ENCODE measurements at places on chromosomes 12 and 14. TPM values are rescaled to one million over a fixed set of nuclear protein-coding genes. Genes with fewer than 3 reads are reported as not detected.

JKAMP gene
- total RNA-seq = 147 TPM

- H3K27ac ChIP-seq = no peak overlapping the region
- H3K27me3 ChIP-seq = no peaks in the 10 kb centered on the region
- no peaks in the 10 kb centered on the region for H3K4me1 ChIP-seq
- no peak overlapping the region for H3K4me3 ChIP-seq
- H3K36me3 ChIP-seq = peaks cover 10% of the 10 kb centered on the region
- no peak for DNase-seq
Observed at GRCh38 chr12:8088574-8088973, 6.5 kb downstream of the NECAP1 start.

- no peak overlapping the region for H3K4me3 ChIP-seq
- peaks cover 46% of the 10 kb centered on the region for H3K4me1 ChIP-seq
- H3K27me3 ChIP-seq = no peaks in the 10 kb centered on the region
- no peaks in the 10 kb centered on the region for H3K36me3 ChIP-seq
- peak overlapping the region; percentile 71 for H3K27ac ChIP-seq
Observed at GRCh38 chr12:65561798-65562382, 262.4 kb upstream of the HMGA2 start.

DNA sequence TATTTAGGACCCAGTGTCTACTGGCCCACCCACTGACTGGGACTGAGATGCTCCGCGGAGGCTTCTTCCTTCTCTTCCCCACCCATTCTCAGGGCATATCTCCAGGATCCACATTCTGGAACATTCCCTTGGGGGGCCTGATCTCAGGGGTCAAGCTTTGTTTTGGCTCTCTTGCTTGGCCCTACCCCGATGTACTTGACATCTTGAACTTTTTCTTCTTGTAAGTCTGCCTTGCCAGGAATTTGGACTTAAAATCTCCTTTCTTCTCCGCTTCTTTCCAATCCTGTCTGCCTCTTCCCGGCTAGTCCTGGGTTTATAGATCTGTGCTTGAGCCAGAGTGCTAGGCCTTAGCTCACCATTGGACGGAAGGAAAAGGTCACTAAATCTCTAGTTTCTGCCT lies 22.1 kb downstream of the DACT1 start:
- no peaks in the 10 kb centered on the region for H3K36me3 ChIP-seq
- no peak for DNase-seq
- H3K4me3 ChIP-seq = no peak overlapping the region
- no peak overlapping the region for H3K27ac ChIP-seq

DNA sequence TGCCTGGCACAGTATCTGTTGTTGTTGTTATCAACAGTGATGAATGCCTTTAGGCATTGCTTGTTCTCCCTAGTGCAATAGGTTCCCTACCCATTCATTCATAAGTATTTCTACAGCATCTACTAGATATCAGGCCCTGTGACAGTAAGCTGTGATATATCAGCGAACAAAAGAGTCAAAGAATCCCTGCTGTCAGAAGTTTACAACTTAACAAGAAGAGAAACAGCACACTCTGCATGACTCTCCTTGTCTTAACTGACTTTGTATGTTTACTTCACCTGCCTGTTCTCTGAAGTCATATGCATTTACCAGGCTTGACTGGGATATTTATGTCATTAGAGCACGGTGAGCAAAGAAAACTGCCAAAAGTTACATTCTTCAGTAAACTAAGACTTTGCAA lies 452.2 kb upstream of the RPL10L start:
- H3K27me3 ChIP-seq = peaks cover 14% of the 10 kb centered on the region
- no peak overlapping the region for H3K27ac ChIP-seq
- no peak overlapping the region for H3K4me3 ChIP-seq

DNA sequence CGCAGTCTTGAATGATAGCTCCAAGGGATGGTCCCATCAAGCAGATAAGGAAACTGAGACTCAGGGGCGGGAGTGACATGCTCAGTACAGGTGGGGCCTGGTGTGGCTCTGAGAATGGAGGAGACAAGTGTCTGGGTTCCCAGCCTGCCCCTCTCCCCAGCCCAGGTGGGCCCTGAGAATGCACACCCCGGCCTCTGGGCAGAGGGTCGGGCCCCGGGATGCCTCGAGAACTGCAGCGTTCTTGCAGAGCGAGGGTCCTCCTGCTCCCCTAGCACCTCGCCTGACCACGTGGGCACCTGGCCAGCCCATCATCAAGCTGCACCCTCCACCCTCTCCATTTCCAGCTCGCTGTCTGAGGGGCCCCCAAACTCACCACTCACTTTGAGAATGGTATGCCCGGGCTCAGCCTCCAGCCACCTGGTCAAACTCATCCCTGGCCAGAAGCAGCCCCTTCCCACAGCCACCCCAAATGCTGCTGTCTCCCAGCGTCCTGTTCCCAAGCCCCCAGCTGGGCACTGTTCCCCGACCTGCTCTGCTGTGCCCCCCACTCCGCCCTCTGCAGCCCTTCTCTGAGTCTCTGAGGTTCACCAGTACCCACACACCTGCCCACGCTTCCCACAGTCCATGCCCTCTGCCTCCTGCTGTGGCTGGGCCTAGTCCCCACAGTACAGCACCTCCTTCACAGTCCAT lies 44.3 kb downstream of the CYP46A1 start:
- no peaks in the 10 kb centered on the region for H3K4me1 ChIP-seq
- H3K27me3 ChIP-seq = no peaks in the 10 kb centered on the region
- DNase-seq = no peak

- H3K27me3 ChIP-seq = no peaks in the 10 kb centered on the region
- H3K4me1 ChIP-seq = no peaks in the 10 kb centered on the region
- H3K36me3 ChIP-seq = no peaks in the 10 kb centered on the region
- no peak for DNase-seq
- H3K4me3 ChIP-seq = no peak overlapping the region
Observed at GRCh38 chr14:74308695-74309094, 6.0 kb upstream of the ABCD4 start.

- DNase-seq = peak; percentile 30
- peaks cover 42% of the 10 kb centered on the region for H3K4me1 ChIP-seq
- H3K4me3 ChIP-seq = peak overlapping the region; percentile 87
Observed at GRCh38 chr12:111597831-111598636, 1.1 kb downstream of the ATXN2 start.

DNA sequence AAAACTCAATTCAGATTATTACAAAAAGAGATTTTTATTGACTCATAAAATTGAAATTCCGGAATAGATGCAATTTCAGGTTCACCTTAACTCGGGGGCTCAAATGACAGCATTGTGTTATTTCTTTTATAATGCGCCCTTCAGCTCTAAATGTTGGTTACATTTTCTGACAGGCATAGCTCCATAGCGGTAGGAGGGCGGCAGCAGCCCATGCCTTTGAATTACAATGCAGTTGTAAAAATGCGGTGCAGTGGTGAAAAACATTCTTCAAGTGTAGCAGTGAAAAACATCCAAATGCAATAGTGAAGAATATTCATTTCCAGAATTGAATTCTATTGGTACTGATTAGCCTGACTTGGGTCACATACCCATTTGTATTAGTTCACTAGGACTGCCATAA lies 215.3 kb upstream of the PKP2 start:
- H3K27me3 ChIP-seq = no peaks in the 10 kb centered on the region
- H3K27ac ChIP-seq = no peak overlapping the region
- DNase-seq = no peak
- no peak overlapping the region for H3K4me3 ChIP-seq
- peaks cover 15% of the 10 kb centered on the region for H3K4me1 ChIP-seq
- no peaks in the 10 kb centered on the region for H3K36me3 ChIP-seq

ATXN2 gene
- total RNA-seq = 17.2 TPM

DNA sequence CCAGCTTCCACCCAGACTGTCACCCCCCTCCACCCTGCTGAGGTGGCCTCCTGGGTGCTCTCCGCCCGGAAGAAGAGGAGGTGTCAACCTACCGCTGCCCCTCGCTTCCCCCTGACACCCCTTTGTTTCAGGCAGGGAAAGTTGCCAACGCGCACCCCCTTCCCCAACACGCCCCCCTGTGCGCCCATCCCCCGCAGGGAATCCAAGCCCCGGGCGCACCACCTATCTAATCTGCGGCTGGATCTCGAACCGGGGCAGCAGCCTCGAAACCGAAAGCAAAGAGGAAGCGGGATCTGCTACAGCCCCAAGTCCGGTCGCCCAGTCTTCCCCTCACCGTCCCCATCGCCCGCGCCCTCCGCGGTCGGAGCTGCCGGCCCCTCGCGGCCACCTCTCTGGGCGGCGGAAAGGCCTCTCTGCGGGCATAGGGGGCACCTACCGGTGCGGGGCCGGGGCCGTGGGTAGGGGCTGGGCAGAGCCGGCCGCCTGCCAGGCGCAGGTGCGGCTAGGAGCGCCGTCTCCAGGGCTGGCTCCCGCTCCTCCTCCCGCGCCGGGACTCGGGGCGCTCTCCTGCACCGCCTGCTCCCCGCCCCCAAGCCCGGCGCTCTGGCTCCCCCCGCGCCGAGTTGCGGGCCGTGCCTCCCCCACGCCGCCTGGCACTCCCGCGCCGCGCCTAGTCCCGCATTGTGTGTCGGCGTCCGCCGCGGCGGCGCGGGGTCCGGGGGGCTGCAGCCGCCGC lies 18.3 kb upstream of the PLEKHH1 start:
- no peaks in the 10 kb centered on the region for H3K36me3 ChIP-seq
- H3K4me3 ChIP-seq = peak overlapping the region; percentile 83
- H3K27ac ChIP-seq = no peak overlapping the region
- H3K4me1 ChIP-seq = peaks cover 8% of the 10 kb centered on the region
- DNase-seq = peak; percentile 35

- no peak overlapping the region for H3K27ac ChIP-seq
- no peak overlapping the region for H3K4me3 ChIP-seq
- no peaks in the 10 kb centered on the region for H3K27me3 ChIP-seq
- no peaks in the 10 kb centered on the region for H3K4me1 ChIP-seq
- no peaks in the 10 kb centered on the region for H3K36me3 ChIP-seq
- DNase-seq = no peak
Observed at GRCh38 chr12:24719293-24719721, 229.6 kb downstream of the BCAT1 start.

GRCh38 chr12:113266106-113266895 lies 45.0 kb downstream of the TPCN1 start:
- DNase-seq = no peak
- H3K4me1 ChIP-seq = peaks cover 6% of the 10 kb centered on the region
- no peaks in the 10 kb centered on the region for H3K27me3 ChIP-seq
- H3K4me3 ChIP-seq = no peak overlapping the region

DNA sequence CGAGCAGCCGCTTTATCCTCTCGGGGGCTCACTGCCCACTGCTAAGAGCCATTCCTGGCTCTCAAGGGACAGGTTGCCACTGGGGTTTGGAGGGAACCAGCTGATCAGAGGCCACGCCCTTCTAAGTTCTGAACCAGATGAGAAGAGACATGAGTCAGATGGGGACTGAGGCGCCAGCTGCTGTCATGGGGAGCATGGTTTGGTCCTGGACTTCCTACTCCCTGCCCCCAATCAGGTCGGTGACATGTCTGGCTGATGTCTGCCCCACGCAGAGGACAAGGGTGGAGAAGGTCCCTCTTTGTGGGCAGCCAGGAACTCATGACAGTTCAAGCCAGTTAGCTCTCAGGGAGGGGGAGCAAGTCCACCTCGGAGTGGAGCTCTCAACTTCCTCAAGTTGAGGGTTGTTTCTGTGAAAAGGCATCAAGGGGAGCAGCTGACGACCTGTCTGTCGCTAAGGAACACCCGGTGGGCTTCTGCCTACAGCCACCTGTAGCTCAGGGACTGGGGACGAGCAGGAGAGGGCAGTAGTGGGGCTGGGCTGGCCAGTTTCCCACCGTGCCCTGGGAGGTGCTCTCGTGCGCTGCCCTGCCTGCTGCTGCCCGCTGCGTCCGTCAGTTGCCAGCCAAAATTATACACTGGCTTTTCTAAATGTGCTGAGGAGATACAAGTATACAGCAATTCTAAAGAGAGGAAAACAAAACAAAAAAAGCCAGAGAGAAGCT lies 20.5 kb downstream of the PSMC1 start:
- H3K4me3 ChIP-seq = no peak overlapping the region
- no peak overlapping the region for H3K27ac ChIP-seq
- no peaks in the 10 kb centered on the region for H3K27me3 ChIP-seq
- peak; percentile 13 for DNase-seq
- H3K36me3 ChIP-seq = peaks cover 10% of the 10 kb centered on the region

DNA sequence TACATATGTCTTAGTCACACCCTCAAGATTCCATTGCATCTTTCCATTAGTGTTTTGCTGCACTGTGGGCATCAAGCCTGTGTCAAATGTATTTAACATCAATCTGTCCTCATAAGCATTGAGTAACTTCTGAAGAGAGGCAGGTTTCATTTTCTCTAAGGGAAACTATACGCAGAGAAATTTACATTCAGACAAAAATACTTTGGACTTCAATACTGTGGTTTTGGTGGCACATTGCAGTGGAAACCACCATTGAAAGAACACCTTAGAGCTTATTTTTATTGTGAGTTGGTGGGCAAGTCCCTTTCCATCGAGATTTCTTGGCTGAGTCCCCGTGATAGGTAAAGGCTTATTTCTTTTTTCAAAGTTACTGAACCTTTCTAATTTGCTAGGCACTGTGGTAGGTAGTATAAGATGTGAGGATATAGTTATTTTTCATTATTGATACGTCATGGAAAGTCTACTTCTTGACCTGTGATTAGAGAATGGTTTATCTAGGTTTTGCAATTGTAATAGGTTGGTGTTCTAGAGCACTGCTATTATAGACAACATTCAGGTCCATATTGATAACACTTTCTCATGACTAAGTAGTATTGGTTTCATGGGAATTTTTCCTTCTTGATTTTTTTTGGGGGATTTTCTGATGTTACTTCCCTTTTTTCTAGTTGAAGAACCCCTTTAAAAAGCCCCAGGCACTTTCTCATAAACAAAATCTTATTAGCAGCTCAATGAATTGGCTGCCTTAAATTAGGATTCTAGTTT lies 81.9 kb downstream of the CFAP54 start:
- peaks cover 3% of the 10 kb centered on the region for H3K27me3 ChIP-seq
- no peaks in the 10 kb centered on the region for H3K4me1 ChIP-seq
- H3K27ac ChIP-seq = no peak overlapping the region
- no peaks in the 10 kb centered on the region for H3K36me3 ChIP-seq

DNA sequence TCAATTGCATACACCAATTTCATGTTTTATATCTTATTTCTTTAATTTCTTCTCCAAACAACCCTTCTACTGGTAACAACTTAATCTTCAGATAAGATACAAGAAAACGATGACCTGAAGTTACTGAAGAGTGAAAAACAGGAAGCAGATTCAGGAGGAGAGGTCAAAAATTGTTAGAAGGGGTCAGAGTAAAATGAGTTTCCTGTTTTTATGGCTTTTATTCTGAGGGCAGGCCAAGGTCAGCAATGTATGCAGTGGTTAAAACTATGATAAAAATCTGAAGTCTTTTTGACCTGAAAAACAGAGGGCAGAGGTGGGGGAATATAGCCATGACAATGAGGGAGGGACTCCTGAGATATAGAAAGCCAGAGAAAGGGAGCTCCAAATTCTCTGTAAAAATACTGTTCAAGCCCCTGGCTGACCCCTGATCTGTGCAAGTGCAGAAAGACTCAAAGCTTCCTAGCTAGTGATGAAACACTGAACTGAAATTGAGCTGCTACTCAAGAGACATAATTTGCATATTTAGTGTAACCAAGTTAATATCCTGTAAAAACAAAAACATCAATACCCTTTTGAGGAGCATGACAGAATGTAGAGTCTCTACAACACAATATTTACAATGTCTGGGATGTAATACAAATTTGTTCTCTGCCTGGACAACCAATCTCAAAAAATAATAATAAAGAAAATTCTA lies 514.3 kb upstream of the SEL1L start:
- no peaks in the 10 kb centered on the region for H3K36me3 ChIP-seq
- no peaks in the 10 kb centered on the region for H3K27me3 ChIP-seq
- no peak overlapping the region for H3K4me3 ChIP-seq
- no peaks in the 10 kb centered on the region for H3K4me1 ChIP-seq

- no peaks in the 10 kb centered on the region for H3K27me3 ChIP-seq
- no peak overlapping the region for H3K27ac ChIP-seq
- H3K4me1 ChIP-seq = no peaks in the 10 kb centered on the region
- H3K36me3 ChIP-seq = no peaks in the 10 kb centered on the region
- no peak for DNase-seq
- H3K4me3 ChIP-seq = no peak overlapping the region
Observed at GRCh38 chr12:45915405-45915804, 75.0 kb downstream of the SCAF11 start.

CD163 gene
- total RNA-seq = not detected
